ENCODE measurements at places on chromosomes 4 and X.

DNA sequence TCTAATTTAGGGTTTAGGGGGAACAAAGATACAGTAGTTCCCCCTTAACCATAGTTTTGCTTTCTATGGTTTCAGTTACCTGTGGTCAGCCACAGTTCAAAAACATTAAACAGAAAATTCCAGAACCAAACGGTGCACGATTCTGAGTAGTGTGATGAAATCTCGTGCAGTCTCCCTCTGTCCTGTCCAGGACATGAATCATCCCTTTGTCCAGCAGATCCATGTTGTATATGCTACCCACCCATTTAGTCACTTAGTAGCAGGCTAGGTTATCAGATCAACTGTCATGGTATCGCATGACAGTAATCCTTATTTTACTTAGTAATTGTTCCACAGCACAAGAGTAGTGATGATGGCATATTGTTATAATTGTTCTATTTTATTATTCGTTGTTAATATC lies 556.1 kb downstream of the IL1RAPL1 start:
- DNase-seq: no peak

DNA sequence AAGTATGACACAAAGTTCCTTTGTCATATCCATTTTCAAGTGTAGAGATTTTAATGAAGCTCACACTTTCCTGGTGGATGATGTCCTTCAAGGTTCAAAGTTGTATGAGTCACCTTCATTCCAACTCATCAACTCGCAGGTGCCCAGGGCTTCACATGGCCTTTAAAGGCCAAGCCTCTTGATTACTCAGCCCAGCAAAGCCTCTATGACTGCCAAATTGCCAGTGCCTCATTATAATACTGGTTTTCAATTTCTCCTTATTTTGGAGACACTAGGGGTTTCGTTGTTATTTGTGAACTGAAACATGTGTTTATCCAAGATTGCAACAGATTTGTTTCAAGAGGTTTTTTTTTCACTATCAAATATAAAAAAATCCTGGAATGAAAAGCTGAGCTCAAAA lies 45.9 kb upstream of the PPP3CA start:
- DNase-seq: no peak

DNA sequence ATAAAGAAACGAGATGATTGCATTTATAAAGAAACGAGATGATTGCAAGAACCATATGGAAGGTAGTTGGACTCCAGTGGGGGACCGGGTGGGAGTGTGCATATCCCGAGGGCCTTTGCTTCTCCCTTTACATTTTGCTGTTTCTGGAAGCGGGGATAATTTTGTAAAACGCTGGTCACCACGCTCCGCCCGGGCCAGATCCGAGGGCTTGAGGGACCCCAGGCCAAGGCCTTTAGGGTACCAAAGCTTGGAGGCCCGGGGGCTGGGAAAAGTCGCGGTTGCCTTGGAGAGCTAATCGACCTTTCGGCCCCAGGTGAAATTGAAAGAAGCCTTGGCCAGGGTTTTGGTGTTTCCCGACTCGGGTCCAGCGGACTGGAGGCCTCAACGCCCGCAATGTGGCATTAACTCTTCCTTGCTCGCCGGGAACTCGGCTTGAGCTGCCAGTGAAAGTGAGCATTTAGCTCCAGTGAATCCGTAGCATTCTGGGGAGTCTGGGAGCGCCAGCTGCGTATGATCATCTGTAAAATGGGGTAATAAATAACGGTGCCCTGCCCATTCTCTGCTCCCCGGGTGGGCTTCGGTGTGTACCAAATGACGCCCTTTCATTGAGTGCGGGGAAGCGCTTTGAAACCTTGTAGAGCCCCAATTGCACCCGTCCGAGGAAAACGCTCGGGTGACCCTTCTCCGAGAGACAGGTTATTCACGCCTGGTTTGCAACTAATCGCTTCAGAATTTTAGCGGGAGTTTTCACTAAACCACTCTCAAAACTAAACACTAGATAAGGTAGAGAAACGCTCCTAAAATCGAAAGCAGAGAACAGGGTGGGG lies 4.5 kb downstream of the NKX3-2 start:
- DNase-seq: no peak

GRCh38 chr4:1693131-1693896 lies 9.2 kb upstream of the FAM53A start:
- DNase-seq: peak; percentile 63

- DNase-seq: no peak
Measured at GRCh38 chr4:54058171-54058570, 6.2 kb downstream of the CHIC2 start.

DNA sequence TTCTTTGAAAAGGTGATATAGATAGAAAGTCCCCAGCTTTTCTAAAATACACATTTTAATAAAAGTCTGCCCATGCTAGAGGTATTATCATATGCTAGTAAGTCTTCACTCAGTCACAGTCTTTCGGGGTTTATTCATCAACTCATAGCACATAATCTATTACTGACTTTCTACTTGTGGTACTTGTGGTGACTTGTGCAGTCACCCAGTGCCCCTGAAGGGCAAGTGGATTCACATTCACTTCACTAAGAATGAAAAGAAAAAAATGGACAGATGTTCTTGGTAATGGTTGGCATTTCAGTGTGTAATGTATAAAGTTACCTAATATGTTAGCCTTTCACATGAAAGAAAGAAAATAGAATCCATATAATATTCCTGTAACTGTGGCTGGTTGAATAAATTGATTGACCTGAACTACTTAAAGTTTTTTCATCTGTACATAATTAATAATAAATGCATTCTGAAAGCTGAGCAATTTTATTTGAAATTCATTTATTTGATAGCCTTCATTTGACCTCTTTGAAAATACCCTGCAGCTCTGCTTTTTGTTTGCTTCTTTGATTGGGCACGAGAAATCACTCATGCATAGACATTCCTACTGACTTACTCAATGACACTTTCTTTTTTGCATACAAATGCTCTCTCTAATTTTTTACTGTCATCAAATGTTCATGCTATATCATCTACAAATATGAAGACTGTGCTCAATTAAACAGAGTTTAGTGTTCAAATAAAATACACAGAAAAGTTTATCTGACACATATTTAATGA lies 39.5 kb upstream of the ZNF330 start:
- DNase-seq: no peak

DNA sequence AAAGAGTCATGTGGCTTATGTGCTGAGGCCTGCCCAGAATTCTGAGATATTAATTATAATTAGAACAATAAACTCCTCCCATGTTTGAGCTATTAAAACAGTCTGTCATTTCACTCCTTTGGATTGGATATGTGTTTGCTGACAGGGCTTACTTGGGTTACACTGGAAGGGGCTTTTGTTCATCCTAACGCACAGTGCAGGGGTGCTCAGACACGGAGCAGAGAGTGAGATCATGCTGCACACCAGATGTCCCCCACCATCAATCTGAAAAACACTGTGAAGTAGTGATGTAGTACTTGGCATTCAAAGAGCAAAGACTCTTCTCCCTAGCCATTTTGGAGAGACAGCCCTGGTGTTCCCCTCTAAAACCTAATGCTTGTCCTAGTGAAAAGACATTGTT lies 24.1 kb upstream of the SMIM10L2A start:
- no peak for DNase-seq
